ENCODE measurements at places on chromosomes 11 and 22.

DNA sequence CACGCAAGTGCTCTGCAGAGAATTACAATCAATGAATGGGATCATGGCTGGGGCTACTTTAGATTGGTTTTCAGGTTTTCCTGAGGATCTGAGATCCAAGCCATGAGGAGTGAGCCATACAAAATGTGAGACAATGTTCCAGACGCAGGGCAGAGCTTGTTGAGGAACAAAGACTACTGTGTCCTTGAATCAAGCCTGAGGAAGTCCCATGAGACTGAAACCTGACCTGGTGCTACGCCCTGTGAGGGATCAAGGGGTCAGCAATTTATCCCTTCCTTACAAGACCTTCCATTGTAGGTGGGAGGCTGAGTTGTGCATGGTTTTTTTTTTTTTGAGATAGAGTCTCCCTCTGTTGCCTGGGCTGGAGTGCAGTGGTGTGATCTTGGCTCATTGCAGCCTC, 2.1 kb downstream of the INCENP start:
- DNase-seq: no peak

DNA sequence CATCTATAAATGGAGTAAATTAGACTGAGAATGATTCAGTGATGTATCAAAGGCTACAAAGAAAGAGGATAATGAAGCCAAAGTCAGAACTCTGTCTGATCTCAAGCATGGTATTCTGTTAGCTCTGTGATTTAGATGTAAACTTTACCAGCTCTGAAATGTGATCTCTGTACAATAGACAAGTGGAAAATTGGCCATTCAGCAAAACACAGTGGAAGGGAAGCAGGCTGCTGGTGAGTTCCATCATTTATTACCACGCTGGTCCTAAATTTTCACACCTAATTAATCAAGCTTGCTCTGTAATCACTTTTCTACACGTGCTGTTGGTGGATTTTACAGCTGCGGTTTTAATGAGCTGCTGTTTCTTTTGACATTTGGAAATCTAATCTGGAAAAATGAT, 145.1 kb upstream of the OPCML start:
- no peak for DNase-seq

DNA sequence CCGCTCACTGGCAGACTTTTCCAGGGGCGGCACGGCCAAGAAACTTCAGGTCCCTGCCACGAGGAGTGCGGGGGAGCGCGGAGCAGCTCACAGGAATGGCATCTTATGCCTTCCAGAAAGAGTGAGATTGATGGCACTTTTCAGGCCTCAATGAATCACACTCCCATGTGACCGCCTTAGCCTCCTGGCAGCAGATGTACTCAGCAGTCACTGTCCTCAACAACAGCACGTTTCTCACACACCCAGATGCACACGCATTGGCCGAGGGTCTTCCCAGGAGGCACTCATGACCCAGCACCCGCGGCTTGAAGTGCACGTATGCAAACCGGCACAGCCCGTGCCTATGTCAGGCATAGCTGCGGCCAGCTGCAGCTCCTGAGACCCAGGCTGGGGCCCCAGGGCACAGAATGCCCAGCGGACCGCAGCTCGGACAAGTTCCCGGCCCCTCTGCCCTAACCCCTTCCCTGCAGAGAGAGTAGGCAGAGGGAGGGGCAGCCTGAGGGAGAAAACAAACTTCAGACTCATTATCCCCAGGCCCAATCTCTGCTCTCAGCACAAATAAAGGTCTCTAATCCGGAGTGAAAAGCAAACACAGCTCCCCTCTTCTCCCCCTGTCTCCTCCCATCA, 48.3 kb downstream of the RPUSD4 start:
- no peak for DNase-seq

GRCh38 chr11:134126217-134126822, 57.4 kb downstream of the JAM3 start:
- no peak for DNase-seq

DNA sequence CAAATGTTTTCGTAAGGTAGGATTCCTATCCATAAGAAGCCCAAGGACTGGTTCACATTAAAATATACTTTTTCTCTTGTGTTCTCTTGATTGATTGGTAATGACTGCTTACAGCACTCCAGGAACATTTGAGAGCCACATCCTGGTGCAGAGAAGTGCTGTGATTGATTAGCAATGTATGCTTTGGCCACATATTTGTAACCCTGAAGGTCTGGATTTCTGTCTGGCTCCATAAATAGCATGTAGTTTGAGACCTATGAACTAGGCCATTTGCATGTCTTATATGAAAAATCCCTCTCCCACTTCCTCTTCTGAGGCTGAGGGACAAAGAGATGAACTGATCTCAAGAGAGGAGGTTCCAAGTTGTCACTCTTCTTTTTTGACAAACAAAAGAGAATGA, 49.3 kb upstream of the CD44 start:
- no peak for DNase-seq

- DNase-seq: no peak
Measured at GRCh38 chr22:49948958-49949913, 11.3 kb upstream of the PIM3 start.

DNA sequence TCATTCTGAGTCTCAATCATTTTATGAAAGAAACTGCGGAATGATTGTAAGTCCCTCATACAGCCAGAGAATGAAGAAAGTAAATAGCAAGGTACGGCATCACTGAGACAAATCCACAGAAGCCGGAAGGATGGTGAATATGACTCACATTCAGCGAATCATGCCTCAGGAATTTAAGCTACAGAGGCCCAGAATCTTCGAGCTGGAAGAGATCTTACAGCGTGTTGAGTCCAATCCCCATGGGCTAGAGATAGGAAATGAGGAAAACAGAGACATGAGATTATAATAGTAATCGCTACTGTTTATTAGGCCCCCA, 173.2 kb downstream of the KIF18A start:
- DNase-seq: no peak

DNA sequence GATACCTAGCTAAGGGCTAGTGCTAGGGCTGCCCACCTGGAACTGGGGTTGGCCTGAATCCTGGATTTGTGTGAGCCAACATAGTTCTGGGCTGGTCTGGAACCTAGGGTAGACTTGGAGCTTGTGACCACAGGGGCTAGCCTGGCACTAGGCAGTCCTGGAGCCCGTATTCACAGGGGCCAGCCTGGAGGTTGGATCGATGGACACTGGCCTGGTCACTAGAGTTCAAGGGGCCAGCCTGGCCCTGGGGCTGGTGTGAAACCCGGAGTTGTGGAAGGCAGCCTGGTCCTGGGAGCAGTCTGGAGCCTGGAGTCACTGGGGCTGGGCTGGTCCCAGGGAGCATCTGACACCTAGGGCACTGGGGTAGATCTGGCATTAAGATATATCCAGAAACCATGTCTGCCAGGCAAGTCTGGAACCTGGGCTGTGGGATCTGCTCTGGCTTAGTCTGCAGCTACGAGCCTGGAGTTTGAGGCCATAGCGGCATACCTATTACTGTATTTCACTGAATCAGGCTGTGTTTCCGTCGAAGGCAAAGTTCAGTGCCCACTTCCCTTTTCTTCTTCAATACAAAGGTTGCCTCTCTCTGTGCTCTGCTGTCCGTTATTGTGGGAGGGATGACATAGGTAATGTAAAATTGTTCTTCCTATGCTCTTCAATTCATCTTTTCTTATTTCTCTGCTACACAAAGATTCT, 9.1 kb upstream of the GLYATL1B start:
- DNase-seq: no peak

DNA sequence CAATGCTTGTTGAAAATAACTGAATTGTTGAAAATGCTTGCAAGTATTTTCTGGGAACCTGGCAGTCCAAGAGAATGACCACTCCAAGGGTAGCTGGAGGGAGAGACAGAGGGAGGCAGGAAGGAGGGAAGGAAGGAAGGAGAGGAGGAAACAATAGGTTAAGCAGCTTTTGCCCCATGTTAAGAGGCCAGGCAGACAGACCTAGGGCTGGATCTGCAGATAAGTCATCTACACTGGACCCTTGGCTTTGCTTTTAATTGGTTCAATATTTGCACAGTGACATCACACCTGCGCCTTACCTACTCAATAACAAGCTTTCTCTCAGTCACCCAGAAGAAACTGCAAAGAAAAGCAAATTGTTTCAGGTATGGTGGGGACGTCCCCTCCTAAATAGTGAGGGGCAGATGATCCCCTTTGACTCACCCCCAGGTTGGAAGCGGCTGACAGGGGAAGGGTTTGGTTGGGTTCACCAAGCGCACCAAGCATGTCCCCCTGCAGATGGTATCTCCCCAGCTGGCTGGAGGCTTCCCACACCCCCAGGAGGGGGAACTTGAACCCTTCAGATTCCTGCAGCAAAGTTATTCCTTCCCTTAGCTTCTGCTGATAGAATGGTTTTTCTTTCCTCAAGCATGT, 24.3 kb downstream of the MYH9 start:
- DNase-seq: no peak

All from activated naive CD4-positive, alpha-beta T cell treated with anti-CD3 and anti-CD28 coated beads, Interleukin-2, amount 10 ng/mL, durations not matched to agents 7 days and 5 days (primary cell).